Esophagus squamous epithelium (tissue), 5 donors: ENCODE measurements at places on chromosomes 1 and 21.

- DNase-seq = no peak
Measured at GRCh38 chr1:46603481-46603857, 599 bp downstream of the MKNK1 start.

DNA sequence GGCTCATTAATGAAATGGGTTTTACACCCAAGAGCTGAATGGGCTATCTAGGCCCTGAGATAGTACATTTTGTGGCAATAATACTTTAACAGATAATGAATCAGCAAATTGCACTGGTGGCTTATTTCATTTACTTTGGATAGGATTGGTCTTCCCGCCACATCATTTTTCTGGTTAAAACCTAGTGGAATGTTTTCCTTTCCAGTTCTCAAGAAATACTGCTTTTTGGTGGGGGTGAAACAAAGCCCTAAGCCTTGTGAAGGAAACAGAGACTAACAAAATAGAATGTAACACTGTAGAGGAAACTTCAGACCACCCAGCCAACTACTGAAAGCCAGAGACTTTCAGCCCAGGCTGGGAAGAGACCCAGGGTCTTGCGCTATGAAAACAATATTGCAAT, 172.2 kb downstream of the HHIPL2 start:
- no peak for DNase-seq

DNA sequence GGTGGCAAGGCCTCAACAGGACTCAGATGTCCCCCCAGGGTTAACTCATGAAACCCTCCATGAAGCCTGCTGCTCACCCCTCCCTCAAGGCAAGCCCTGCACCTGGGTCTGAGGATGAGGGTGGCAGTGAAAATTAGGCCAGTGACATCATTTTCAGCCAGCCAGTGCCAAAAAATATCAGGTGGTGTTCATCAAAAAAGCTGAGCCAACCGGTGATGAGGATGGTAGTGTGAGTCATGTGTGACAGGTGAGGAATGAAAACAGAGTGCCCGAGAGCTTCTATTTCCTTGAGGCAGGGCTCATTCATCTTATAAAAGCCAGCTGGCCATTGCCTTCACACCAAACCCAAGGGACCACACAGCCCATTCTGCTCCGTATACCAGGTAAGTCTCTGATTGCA, at the start of gene SPRR1A:
Gene SPRR1A (plus strand): TSS at position 339 of the 400 bp plus-strand sequence. CDS start 1,150 bp downstream, outside the sequence.
- DNase-seq = no peak

DNA sequence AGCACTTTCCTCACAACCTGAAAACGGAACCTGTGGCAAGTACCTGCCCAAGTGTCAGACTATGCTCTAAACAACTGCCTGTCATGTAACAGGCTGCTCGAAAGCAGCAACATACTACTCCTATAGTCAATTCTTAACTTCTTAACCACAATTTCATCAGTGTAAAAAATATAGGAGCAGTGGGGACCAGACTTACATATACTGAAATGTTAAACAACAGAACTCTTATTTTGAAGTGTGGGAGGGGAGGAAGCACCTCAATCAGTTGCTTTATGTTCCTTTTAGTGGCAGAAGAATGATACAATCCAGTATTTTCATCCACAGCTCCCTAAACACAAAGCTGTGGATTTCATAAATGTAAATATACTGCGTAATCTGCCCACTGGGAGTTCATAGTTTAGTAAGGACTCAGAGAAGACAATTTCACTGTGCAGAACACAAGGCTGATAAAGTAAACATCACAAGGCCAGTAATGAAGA, 44.2 kb downstream of the WLS start:
- DNase-seq = no peak

DNA sequence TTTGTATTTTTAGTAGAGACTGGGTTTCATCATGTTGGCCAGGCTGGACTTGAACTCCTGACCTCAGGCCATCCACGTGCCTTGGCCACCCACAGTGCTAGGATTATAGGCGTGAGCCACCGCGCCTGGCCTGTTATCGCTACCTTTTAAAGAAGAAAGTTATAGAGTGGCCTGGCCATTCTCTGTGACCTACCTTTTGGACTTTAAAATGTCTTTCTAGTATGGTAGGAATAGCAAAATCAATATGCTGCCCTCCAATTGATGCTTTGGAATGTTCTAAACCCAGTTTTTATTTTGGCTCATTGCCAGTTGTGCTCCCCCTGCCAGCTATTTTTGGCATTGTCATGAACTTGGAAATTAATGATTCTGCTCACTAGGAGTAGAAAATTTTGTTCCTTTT, 19.9 kb downstream of the HIPK1 start:
- no peak for DNase-seq

DNA sequence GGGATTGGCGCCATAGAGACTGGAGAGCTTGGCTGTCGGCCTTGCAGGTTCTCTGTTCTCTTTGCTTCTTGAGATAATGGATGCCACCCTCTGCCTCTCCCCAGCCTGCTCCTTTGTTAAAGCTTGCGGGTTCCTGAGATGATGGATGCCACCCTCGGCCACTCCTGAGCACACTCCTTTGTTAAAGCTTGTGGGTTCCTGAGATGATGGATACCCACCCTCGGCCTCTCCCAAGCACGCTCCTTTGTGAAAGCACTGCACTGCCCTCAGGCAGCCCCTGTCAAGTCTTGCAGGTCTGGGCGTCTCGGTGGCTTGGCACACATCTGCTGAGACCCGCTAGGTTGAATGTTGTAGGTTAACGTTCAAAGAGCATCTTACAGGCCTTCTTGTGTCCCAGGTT, 76.5 kb downstream of the SCCPDH start:
- DNase-seq = no peak

- no peak for DNase-seq
Measured at GRCh38 chr1:238485912-238486209, 595.1 kb upstream of the ZP4 start.

- DNase-seq = no peak
Measured at GRCh38 chr1:151594143-151594625, 17.7 kb upstream of the SNX27 start.

- DNase-seq = no peak
Measured at GRCh38 chr1:240171907-240172306, 80.2 kb downstream of the FMN2 start.

DNA sequence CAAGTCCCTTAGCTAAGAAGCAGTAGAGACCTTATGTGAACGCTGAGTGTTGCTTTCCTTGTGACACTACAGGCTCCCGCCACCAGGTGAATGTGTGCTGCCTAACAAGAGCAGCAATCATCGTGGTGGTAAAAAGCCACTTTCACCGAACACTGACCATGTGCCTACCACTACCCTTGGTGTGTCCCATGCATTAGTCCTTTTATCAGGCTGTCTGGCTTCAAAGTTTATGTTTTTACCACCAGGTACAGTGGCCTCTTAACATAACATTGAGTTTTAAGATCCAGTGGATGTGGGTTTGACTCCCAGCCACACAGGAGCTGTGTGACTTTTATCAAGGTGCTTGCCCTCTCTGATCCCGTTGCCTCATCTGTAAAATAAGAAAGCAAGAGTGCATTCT, 1.7 kb downstream of the C1QB start:
- no peak for DNase-seq

DNA sequence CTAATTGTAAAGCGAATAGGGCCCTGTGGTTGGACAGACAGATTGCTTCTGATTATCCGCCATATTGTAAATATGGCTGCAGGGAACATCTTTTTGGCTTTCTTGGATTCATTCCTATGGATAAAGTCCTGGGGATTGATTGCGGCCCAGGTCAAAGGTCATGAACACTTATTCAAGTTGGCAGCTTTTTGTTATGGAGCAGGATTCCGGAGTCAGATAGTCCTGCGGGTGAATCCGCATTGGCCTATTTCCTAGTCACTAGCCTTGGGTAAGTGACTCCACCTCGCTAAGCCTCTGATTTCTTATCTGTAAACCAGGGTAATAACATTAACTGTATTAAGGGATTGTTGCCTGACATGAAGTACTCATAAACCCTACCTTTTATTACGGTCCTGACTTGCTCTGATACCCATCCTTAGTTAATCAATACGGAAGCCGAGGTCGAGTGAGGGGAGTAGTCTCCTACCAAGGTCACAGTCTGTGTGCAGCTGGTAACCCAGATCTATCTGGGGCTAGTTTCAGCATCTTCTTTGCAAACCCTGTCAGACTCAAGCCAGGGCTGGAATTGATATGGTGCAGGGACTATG, 31.7 kb downstream of the EDN2 start:
- no peak for DNase-seq

GRCh38 chr1:243848858-243849420, 1.1 kb downstream of the AKT3 start:
- no peak for DNase-seq

GRCh38 chr1:177082855-177083693, 81.4 kb downstream of the ASTN1 start:
- DNase-seq = no peak

DNA sequence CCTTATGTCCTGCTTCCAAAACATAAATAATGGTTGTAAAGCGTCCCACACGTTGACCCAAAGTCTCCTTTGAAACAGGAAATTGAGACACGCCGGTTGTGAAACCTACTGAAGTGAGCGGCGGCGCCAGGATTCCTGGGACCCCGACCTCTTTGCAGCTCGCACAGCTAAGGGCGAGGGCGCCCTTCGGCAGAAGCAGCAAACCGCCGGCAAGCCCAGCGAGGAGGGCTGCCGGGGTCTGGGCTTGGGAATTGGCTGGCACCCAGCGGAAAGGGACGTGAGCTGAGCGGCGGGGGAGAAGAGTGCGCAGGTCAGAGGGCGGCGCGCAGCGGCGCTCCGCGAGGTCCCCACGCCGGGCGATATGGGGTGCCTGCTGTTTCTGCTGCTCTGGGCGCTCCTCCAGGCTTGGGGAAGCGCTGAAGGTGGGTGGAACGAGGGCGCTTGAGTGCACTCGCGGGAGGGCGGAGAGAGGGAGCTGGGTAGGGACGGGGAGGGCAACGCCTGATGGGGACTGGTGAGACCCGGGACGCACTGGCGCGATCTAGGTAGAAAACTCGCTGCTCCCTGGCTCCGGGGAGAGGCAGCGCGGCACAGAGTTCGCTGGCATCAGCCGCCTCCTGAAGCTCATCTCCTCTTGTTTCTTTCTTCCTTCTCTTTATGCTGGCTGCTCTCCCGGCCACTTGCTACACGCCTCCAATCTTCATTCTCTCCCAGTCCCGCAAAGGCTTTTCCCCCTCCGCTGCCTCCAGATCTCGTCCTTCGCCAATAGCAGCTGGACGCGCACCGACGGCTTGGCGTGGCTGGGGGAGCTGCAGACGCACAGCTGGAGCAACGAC, at the start of gene CD1D:
Gene CD1D (plus strand): TSS at position 155 of the 836 bp plus-strand sequence. CDS start 207 bp downstream, at position 362.
- DNase-seq = no peak

DNA sequence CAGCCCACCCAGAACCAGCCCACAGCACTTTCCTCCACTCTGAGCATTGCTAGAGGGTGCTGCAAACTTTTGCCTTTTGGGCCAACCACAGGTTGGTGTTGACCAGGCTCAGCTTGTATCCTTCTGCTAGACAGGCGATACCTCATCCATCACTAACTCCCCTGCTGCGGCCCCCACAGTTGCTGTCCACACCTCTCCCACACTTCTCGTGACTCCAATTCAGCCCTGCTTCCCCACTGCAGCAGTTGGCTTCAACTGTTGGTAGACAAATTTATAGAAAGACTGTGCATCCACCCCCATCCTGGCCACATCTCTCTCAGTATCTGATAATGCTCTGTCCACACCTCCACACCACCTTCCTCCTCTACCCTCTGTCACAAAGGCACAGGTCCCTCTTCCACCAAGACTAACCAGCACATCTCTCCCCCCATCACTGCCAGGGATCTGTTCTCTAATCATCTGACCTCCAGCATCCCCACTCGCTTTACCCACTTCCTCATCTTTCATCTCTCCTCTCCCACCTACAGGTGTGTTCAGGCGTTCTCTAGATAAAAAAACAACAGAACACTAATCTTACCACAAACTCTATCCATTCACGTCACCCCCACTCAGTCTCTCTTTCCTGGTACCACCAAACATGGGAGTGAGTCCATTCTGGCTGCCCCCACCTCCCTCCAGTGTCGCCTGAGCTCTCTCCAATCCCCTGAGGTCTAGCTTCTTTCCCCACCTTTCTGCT, 15.8 kb upstream of the SLC25A44 start:
- DNase-seq = no peak

GRCh38 chr1:234955107-234955731, 173.4 kb downstream of the TOMM20 start:
- no peak for DNase-seq

DNA sequence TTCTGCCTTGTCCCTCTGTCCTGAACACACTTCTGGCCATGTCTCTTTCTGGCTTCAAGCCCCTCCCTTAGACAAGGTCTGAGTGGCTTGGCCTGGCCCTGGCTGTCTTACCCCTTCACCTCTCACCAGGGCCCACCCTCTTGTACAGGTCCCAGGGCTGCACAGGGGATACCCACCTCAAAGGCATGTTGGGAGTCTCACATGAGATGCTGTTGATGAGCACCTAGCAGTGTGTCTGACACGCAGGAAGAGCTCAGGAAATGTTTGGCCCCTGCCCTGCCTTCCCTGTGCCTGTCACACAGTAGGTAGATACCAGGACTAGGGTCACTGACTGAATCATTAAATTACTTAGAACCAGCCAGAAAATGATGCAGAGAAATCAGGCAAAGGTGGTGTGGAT, 16.6 kb downstream of the ZNF362 start:
- DNase-seq = no peak

GRCh38 chr1:96764469-96764868, 42.9 kb downstream of the PTBP2 start:
- DNase-seq = no peak

DNA sequence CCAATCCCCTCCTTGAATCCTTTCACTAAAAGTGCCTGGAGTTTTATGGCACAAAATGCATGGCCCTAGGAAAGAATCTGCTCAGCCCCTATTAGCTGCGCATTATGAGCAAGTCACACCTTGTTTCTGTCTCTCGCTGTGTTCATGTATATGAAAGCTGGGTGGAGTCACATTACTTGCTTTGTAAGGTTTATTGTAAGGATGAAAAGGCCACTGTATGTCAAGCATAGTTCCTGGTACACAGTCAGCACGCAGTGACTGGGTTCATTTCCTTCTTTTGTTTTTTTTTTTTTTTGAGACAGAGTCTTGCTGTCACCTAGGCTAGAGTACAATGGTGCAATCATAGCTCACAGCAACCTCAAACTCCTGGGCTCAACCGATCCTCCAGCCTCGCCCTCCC, 6.7 kb upstream of the SLC9A1 start:
- no peak for DNase-seq

GRCh38 chr1:99227056-99227897, 37.0 kb upstream of the PLPPR4 start:
- no peak for DNase-seq
